ENCODE measurements at places on chromosomes 2 and 18.

DNA sequence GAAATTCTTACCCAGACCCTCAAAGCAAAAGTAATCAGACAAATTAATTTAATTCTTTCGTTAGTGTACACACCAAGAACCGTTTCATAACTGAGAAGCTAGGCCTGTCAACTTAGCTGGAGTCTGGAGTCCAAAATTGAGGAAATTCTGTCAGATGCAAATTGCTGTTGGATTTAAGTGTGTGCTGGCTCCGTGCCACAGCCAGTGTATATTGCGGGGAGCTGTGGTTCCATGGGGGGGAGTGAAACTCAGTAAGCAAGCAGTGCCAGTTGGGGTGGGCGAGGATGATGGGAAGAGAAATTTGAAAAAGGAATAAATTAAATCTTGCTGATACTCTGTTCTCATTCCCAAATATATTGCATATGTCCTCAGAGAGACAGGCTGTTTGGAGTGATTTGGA is 4.0 kb downstream of the ARPC2 start:
- DNase-seq: no peak

GRCh38 chr2:231614559-231615057 is 21.9 kb downstream of the TEX44 start:
- no peak for DNase-seq

- no peak for DNase-seq
Observed at GRCh38 chr2:105577762-105578161, 166.9 kb upstream of the NCK2 start.

DNA sequence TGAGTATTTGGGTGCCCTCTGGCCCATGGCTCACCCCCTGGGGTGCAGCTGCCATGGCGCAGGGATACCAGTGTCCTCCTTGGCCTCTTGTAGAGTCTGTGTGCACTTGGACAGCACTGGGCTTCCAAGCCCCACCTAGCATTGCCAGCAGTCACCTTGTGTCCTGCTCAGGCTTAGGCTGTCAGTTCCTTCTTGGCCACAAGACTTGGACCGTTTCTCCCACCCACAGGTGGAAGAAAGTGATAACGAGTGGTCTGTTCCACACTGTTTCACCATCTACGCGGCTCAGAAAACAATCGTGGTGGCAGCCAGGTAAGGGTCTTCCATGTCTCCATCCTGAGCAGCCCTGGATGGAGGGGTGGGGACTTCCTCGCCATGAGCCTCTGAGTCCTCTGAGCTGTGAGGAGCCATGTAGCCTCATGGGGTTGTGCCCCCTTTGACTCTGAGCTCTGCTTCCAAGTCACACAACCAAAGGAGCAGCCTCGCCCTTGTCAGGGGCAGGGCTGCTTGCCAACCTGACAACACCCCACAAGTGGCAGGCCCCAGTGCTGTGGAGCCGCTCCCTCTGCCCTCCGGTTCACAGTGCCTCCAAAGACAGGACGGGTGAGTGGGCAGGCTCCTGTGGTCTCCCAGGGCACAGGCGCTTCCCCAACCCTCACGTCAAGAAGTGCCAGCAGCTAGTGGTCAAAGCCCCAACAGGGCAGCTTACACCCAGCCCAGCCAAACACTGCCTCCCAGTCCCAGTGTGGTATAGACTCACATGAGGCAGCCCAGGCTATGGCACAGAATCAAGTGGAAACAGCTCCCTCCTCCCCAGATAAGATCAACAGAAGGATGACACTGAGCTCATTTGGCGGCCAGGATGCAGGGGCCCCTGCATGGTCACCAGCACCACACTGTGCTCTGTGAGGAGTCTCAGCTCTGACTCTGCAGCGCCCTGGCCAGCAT is 18.4 kb downstream of the STK25 start:
- DNase-seq: no peak

- no peak for DNase-seq
Observed at GRCh38 chr2:109144271-109144670, 15.3 kb downstream of the SH3RF3 start.

All from T-helper 17 cell (primary cell).